Vagina (tissue), 2 donors: ENCODE measurements at places on chromosomes 2 and 18.

DNA sequence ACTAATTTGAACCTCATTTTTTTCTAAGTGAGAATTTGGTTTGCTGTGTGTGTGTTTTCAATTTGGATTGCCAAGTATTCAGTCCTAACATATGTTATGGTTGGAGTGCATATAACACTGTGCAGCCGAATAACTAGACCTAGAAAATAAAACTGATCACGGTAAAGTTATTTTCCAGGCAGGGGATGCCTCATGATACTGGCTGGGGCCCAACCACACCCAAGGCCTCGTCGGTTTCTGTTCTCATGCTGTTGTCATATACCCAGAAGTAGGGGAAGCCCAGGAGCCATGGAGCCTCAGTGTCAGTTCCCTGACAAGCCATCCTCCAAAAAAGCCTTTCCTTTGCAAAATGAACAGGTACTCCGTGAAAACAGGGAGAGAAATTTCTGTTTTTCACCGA lies 160.2 kb downstream of the GBX2 start:
- DNase-seq, result no peak

DNA sequence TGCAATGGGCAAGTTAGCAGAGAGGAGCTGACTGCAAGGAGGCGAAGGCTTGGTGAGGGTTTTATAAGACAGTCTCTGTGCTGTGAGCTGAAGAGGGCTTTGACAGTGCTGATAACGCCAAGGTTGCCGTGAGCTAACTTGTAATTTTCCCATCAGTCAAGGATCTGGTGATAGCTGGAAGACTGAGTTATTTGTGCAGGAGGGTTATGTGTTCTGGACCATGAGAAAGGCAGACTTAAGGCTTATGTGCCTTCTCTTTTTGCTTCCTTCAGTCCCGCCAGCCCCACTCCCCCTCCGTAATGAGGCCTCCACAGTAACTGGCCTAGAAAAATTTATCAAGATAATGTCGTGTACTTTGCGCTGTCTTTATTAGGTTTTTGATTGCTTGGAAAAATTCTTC lies 94.6 kb downstream of the RTP5 start:
- DNase-seq, result no peak

GRCh38 chr2:109342930-109343329 lies 213.9 kb downstream of the SH3RF3 start:
- DNase-seq, result peak; percentile 11

DNA sequence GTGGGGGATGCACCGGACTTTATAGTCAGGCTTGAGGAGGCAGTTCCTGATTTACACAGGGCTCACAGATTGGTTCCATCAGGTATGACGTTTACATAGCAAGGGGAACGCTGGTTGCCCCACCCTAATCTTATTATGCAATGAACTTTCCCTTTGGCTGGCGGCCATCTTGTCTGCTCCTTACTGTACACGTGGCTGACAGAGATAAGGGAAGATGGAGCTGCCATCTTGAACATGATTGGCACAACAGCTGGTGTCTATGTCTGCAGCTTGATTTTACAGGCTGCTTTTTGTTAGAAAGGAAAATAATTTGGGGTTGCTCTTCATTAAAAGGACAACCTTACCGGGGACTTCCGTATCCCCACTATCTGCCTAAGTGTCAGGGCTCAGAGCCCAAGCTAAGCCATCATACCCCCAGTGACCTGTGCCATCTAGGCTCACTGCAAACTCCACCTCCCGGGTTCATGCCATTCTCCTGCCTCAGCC lies 33.5 kb upstream of the ATG16L1 start:
- no peak for DNase-seq

- no peak for DNase-seq
Measured at GRCh38 chr18:59814891-59815290, 84.9 kb upstream of the PMAIP1 start.

GRCh38 chr2:50491541-50492476 lies 540.1 kb downstream of the NRXN1 start:
- DNase-seq, result no peak

GRCh38 chr2:7788736-7789135 lies 871.5 kb downstream of the RNF144A start:
- DNase-seq, result no peak

DNA sequence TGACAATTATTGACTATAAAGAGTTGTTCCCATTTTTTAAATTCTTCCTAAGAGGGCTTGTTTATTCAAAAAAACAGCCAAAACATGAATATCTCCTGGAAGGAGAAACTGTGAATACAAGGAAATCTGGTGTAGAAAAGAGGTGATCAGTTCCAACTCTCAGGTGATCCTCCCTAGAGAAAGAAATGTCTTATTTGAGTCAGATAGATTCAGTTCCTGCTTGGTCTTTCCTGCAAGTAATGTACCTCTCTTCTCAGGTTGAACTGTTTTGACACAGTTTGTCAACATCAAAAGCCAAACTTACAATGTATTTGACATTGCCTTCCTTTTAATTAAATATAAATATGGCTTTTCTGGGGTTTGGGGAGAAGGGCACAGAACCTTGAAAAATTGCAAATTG lies 567.4 kb downstream of the ARHGAP15 start:
- DNase-seq, result no peak

GRCh38 chr2:36770542-36771287 lies 74.2 kb downstream of the VIT start:
- DNase-seq, result no peak

DNA sequence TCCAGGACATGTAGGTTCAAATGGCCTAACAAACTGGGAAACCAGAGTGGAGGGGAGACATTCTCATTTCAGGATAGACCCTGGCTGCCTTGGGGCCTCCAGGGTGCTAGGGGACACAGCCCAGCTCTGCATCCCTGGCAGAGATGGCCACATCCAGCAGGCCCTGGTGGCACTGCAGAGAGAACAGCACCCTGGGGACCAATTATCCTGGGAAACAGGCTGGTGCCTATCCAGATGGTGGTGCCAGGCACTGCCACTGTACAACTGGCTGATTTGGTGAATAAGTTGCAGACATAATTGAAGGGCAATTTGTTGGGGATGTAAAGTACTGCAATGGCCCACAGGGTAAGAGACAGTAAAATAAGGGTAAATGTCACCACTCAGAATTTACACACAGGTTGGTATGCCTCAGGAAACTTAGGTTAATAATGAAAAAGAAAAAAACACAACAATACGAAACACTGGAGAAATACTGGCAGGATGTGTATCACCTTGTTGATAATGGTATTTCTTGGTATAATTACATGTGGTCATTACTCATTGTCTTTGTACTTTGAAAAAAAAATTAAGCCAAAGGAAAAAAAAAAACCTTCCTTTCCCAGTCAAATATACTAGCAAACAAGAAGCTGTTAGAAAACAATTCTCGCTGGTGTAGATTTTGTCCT lies 12.8 kb upstream of the SFTPB start:
- DNase-seq, result no peak

GRCh38 chr2:240916571-240917008 lies 10.5 kb downstream of the CROCC2 start:
- DNase-seq, result no peak

DNA sequence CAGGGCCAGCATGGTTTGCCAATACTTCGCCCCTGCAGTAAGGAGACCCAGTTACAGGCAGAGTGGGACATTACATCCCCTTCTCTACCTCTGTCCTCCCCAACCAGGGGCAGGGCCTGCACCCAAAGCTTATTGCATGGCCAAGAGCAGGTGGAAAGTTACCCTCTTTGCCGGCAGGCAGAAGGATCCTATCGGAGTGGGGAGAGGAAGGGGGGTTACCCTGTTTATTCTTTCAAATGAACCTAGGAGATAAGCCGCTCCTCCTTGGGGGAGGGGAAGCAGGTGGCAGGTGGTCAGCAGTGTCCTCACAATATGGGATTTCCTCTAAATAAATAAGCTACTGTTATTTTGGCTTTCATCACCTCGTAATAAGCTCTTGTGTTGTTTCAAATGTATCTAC lies 53.9 kb downstream of the SPATS2L start:
- DNase-seq, result no peak

DNA sequence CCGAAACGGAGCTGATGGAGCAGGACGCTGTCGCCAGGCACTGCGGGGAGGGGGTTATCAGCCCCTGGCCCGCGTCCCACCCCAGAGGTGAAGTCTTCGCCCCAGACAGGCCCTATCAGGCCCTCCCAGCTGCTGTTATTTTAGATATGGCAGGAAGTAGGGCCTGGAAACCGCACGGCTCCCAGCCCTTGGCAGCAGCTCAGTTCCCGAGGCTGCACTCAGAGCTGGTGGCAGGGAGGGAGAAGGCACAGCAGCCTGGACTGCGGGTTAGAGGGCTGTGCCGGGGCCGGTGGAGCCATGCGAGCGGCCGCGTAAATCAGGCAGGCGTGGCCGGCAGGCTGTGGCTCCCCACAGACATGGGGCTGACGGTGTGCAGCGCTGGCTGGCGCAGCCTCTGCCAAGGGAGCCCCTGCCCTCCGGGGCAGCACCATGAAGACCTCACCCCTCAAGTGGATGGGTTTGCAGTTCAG lies 111.4 kb downstream of the NFATC1 start:
- DNase-seq, result no peak

DNA sequence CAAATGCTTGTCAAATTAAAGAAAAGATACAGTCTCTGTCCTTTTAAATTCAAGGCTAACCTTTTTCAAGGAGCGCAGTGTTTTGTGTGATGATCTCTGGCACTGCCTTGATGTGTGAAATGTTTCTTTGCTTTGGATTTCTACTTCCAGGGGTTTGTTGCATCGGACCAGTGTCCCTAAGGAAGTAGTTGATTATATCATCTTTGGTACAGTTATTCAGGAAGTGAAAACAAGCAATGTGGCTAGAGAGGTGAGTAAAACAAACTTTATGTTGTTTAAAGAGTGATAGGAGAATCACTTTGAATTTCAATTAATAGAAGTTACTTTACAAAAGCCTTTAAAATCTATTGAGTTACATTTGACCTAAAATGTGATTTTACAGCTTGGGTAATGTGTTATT lies 28.8 kb downstream of the HADHB start:
- DNase-seq, result no peak

DNA sequence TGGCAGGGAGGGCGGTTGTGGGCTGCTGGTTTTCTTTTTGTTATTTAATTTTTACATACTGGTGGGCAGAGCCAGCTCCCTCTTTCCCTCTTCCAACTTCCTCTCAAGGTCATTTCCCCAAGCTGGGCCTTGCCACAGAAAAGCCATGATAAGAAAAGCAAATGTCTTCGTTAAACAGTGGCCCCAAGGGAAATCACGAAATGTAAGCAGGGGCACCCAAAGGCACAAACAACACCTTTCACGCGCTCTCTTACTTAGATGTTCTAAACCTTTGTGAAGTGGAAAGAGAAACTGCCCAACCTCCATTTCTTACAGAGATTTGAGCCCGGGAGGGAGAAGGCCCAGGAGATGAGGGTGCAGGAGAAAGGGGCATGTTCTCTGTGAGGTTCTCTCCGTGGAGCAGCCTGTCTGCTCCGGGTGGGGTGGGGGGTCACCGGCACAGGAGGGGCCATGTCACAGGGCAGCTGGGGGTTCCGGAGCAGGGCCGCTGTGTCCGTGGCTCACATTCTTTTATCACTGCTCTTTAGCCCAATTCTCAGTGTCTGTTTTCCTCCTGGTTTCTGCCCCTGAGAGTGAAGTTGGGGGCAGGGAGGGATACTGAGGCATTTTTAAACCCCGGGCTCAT lies 190.7 kb upstream of the GATA6 start:
- DNase-seq, result no peak

DNA sequence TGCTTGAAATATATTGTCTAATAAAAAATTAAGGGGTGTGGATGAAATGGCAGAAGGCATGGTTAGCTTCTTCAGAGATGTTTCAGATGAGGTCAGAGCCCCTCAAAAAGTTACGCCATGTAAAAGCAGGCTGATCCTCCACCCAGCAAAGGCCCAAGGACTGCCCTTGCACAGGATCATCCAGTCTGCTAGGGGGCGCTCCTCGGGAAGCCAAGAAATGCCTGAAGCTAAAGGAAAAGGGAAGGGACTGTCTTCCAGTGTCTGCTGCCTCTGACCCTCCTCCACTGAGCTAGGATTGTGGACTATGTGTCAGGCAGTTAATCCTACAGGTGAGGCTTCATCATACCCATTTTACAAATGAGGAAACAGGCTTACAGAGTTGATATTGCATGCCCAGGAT lies 33.8 kb upstream of the TEX51 start:
- peak; percentile 9 for DNase-seq

GRCh38 chr2:9954136-9954535 lies 2.6 kb downstream of the GRHL1 start:
- DNase-seq, result no peak

GRCh38 chr2:233865838-233866237 lies 2.3 kb downstream of the MSL3B start:
- no peak for DNase-seq

DNA sequence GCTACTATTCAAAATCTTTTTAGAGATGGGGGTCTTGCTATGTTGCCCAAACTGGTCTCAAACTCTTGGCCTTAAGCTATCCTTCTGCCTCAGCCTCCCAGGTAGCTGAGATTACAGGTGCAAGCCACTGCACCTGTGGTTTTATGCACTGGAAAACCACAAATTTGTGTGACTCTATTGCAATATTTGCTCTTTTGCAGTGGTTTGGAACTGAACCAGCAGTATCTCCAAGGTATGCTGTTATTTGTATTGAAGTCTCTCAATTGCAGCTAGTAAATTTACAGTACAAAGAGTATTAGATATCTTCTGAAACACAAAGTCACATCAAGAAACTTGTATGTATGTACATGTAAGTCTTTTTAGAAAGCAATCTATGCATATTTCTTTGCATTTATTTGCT lies 46.2 kb downstream of the PPP4R1 start:
- DNase-seq, result no peak

DNA sequence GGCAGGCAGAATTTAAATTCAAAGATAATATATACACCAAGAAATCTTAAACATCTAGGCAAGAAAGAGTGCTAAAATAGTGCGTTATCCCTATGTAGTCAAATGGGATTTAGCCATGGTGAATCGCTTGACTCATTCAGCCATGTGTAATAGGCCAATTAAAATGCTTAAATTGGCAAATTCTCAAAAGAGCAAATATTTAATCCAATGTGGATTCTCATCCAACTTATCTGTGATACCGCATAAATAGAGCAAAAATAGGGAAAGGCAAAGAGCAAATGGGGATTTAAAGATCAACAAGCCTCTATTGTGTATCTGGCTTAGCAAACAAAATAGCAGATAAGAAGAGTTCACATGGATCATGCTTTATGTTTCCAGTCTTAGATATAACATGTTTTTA lies 123.2 kb upstream of the RPRM start:
- no peak for DNase-seq

GRCh38 chr18:75531212-75531850 lies 103.8 kb upstream of the SMIM21 start:
- no peak for DNase-seq

GRCh38 chr18:5628512-5629255 lies 84.9 kb upstream of the EPB41L3 start:
- no peak for DNase-seq
